ENCODE measurements at places on chromosomes 7 and 10.

- DNase-seq: no peak
These were observed 286.8 kb upstream of the SHH start for GRCh38 chr7:156099085-156099484.

DNA sequence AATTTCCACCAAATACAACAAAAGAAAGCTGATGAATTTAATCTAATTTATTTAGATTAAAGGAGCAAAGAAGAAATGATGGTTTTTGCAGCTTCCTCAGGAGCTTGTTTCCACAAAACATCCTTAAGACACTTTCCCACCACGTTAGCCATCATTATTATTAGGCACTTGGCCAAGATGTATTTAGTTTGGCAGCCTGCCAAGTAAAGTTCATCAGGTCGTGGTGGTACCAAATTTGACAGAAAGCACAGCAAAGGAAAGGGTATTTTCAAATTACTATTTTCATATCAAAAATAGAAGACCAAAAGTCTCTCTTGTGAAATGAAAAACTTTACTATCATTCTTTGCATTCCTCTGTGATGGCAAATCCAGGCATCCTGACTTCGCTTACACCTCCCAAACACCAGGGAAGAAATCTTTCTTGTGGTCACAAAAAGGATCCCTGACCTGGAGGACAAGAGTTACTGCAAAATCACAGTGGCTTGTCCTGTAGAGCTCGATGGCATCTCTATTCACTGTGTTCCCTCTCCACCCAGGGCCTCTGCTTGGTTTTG is 123.1 kb upstream of the INHBA start:
- DNase-seq: peak; percentile 48

DNA sequence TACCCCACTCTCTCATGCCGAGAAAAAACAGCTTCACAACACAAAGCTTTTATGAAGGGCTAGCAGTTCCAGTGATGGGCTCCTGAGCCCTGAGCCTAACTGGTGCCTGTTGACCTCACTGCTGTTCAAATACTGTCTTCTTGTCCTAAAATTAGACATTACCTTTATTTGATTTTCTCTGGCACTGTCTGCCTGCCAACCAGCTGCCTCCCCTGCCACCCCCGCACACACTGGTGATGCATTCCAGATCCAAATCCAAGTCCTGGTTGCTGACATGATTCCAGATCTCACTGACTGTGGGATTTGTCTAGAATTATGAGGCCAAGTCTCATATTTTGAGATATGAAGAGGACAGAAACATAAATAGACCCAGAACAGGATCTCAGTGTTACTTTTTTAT is 816.2 kb downstream of the NRG3 start:
- DNase-seq: no peak

DNA sequence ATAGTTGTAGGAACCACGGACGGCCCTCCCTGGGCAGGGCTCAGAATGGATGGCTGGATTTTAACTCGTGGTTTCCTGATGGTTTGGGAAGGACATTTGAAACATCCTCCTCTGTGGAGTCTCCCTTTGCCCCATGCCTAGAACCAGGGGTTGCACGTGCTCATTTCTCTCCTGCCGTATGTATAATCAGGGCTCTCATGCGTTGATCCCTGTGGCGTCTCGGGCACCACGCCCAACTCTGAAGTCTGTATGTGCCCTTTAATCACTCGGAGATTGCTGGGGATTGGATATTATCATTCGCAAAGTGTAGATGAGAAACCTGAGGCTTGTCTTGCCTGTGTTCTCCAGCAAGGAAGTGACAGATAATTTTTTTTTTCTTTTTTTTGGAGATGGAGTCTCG is 257.1 kb downstream of the CAMK1D start:
- no peak for DNase-seq

All from fibroblast of skin of right quadriceps (primary cell).